Left ventricle myocardium superior (tissue), 1 donor: ENCODE measurements at places on chromosomes 7 and 10. TPM values are rescaled to one million over a fixed set of nuclear protein-coding genes. Genes with fewer than 3 reads are reported as not detected.

DNA sequence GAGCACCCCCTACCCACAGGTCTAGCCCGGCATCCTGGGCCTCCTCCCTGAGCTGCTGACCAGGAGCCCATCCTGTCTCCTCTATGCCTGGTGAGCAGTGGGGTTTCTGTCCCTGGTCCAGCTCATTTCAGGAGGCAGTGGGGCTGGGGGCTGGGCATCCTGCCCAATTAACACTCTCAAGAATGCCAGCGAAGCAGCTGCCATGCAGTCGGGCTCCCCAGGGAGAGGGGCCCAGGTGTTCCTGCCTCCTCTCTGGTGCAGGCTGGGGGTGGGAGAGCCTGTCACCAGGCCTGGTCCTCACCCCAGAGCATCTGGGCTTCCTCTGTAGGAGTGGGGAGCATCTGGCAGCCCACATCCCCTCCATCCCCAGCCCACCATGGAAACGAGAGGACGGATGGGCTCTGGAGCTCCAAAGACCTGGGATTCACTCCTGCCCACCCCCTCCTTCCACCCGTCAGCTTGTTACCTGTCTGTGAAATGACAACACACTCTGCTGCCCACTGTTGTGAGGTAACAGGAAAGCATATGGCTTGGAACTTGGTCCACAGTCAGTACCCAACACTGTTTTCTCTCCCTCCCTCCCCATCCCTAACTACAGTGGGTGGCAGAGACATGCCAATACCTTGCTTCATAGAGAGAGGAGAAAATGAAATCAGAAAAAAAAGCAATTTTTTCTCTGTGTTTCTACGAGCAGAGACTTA lies 69.1 kb downstream of the SLIT1 start:
- DNase-seq, result no peak

- no peak for DNase-seq
These were observed 56.7 kb downstream of the MTPN start for GRCh38 chr7:135920478-135920877.

DNA sequence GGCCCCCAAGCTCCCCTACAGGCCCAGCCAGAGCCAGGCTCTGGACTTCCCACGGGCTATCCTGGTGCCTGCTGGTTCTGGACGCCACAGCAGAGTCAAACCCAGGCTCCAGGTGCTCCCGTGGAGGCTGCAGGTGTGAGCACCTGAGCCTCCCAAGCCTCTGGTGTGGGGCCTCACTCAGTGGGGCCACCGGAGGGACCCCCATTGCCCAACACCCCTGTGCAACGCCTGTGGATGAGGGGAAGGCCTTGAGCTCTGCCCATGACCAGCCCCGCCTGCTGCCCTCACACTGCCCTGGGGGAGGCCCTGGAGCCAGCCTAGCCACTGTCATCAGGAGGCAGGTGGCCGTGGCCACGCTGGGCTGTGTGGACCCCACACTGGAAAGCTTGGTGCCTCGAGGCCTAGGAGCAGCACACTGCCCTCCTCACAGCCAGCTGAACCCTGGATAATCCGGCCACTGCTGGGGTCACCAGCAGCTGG lies 229.3 kb downstream of the MAD1L1 start:
- no peak for DNase-seq

- no peak for DNase-seq
These were observed 12.9 kb downstream of the GRM8 start for GRCh38 chr7:127239814-127240213.

DNA sequence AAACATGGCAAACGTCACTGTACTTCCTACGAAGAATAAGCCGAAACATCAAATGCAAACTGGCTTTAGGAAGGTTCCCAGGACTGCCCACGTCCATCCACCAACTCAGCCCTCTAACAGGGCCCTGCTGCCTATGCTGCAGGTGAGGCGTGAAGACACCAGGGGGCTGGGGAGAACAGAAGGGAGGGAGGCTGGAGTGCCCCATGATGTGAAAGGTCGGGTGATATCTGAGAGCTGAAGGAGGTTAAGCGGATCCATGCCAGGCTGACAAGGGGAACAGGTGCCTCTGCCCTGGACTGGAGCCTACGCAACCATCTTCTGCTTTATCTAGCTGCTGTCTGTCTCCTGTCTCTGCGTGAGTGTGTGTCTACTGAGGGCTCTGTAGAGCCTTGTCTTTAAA lies 40.2 kb upstream of the ATP6V0A4 start:
- no peak for DNase-seq

- DNase-seq, result no peak
These were observed 321.2 kb downstream of the DNAJB6 start for GRCh38 chr7:157657741-157658740.

DNA sequence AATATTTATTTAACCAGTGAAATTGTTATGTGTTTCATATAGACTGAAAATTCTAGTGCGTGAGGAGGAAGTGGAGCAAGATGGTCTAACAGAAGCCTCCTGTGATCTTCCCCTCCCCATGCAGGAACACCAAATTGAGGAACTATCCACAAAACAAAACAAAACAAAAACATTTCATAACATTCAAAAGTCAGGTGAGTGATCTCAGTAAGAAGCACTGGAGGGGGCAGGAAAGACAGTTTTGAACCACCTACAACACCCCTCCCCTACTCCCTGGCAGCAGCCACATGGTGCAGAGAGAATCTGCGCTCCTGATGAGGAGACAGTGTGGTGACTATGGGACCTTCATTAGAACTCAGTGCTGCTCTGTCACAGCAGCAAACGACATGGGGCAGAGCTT lies 221.9 kb upstream of the SEMA3C start:
- DNase-seq, result no peak

- DNase-seq, result no peak
These were observed 37.0 kb downstream of the EPDR1 start for GRCh38 chr7:37957221-37957970.

GRCh38 chr7:151775547-151776443 lies 101.1 kb downstream of the PRKAG2 start:
- no peak for DNase-seq

DNA sequence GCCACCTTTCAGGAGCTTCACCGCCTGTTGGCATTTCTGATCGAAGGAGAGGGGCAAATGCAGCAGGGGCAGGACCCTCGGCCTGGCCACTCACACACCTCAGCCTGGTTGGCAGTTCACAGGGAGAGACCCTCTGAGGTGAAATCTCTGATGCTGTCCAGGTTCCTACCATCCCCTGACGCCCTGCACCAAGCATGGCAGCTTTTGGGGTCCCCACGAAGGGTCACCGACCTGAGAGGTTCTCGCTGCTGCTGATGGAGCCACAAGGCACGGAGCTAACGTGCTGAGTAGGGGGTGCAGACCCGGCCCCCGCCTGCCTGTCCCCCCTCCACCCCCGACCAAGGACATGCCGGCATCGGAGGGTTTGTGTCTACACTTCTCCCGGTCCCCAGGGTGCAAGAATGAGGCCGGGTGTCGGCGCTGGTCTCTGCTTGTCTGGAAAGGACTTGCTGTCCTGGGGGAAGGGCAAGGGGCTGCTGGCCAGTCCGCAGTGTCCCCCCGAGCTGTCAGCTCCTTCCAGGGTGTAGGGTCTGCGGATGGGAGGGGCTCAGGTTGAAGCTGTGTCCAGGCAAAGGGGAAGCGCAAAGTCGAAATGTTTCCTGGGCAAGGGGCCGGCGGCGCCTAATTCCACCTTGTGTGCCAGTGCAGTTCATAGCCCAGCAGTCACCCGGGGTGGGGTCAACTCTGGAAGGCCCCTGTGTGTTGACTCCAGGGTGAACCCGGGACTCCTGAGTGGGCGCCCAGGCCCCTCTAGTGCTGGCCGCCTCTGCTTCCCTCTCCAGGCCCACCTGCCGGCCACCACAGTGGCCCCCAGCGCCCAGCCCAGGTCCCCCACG lies 132.6 kb downstream of the DNAJB6 start:
- no peak for DNase-seq

DNA sequence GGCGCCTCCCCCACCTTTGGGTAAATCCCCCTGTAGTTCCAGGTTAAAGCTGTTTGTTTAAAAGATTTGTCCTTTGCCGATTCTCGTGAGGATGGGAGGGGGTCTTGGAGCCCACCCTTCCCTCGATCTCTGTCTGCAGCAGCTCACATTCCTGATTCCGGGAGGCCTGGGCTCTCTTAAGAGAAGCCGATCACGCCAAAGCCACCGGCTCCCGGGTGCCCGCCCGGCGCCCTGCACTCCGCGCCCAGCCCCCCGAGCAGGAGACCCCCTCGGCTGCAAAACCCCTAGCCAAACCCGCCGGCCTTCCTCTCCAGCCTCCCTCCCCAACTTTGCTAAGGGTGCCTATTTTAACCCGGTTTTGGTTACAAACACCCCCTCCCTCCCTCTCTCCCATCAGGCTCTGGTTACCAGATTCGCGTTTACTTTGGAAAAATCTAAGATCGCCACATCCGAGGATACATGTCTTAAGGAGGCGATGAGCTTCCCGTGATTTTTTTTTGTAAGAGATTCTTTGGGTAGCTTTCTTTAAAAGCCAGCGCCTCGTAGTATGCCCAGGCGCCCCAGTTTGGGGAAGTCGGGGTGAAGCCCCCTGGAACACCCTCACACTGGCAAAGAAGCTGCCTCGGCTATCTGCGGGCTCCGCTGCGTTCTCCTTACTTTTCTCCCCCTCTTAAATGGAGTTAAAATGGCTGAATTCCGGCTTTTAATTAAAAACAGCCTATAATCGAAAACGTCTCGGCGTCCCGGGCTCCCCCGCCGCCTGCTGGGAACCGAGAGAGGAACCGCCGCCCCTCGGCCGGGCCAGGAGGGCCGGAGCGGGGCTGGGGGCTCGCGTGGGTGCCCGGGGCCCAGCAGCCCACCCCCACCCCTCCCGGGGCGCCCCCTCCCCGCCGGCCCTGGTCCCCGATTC lies 983 bp downstream of the TNRC18 start:
- peak; percentile 59 for DNase-seq

DNA sequence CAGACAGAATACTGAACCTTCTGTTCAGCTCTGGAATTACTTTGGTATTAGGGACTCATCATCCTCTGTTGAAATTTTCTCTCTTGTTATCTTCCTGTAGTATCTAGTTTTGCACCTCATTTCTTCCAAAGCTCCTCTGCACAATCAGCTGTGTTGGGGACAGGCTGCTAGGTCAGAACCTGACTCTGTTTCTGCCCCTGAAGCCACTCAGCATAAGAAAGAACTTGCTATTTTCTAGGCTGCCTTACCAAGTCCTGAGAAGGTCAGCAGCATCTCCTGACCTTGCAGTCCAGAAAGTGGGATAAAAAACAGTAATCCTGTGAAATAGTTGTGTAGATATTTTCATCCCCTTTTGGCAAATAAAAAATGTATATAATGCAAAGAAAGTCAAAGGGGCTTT lies 862.6 kb downstream of the SORCS3 start:
- DNase-seq, result no peak

- DNase-seq, result peak; percentile 86
These were observed 64.3 kb downstream of the PDGFA start for GRCh38 chr7:455110-455928.

DNA sequence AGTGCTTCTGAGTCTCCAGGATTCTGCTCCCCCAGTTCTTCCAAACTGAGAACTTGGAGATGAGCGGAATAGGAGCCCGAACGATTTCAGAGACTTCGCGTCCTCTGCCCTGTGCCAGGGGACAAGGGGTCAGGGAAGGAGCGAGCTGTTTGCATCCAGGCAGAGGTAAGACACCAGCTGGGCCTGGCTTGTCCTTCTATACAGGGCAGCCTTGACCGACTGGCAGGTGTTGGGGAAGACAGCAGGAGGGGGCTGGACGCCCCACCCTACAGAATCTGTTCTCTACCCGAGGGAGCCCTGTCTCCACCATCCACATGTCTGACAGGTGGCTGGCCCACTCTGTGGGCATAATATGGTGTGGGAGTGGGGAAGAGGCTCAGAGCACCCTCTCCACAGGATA lies 7.1 kb downstream of the SPOCK2 start:
- no peak for DNase-seq

- no peak for DNase-seq
These were observed 9.1 kb upstream of the SCART1 start for GRCh38 chr10:133444342-133445267.

DNA sequence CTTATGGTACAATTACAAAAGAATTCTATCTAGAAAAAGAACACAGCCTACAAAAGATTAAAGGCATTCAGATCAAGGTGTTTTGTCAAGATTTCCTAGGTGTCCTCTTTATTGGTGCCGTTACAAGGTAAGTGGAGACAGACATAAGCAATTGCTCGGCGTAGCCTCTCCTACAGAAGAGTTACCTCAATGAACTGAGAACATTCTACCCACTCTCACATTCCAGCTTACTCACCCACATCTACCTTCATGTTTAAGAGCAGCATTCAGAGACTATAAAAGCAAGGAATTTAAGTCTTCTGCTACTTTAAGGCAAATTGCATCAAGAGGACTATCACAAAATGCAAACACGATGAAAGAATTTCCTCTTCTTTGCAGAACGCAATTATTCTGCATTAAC lies 29.5 kb downstream of the MPP7 start:
- DNase-seq, result no peak

GRCh38 chr7:120805636-120806388 lies 52.1 kb downstream of the TSPAN12 start:
- DNase-seq, result no peak

GRCh38 chr10:91299999-91300575 lies 79.6 kb downstream of the PCGF5 start:
- no peak for DNase-seq

- no peak for DNase-seq
These were observed 10.4 kb upstream of the ZNF485 start for GRCh38 chr10:43595739-43596298.

- DNase-seq, result peak; percentile 43
These were observed 27.8 kb downstream of the MRC1 start for GRCh38 chr10:17836942-17837341.

- DNase-seq, result no peak
These were observed 297.8 kb downstream of the WDR11 start for GRCh38 chr10:121148921-121149320.

DNA sequence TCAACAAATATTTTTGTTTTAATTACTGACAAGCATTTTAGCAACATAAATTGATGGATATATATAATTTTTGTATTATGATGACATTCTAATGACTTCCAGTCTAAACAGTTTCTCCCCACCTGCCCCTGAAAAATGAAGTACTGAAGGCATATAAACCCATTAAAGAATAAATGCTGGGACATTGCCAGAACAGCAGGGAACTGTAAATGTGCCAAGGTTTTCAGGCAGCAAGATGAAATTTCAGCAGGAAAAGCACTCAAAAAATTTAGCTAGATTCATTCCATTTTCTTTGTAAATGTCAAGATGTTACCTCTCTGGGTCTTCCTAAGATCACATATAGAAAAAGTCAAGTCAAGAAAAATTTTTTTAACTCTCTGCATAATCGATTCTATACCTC lies 11.0 kb upstream of the TLL2 start:
- DNase-seq, result no peak

The AKR1C8 gene
- total RNA-seq, result 0.25 TPM

The SMKR1 gene
- not detected for total RNA-seq

The ANKRD22 gene
- not detected for total RNA-seq

The GSTK1 gene
- 303 TPM for total RNA-seq

The NPFFR1 gene
- 0.02 TPM for total RNA-seq

The DTX2 gene
- total RNA-seq, result 9.3 TPM

The SRRM3 gene
- 17.2 TPM for total RNA-seq

The RGS10 gene
- 7.0 TPM for total RNA-seq

The RSPH10B2 gene
- not detected for total RNA-seq

The EN2 gene
- total RNA-seq, result not detected

The HTR5A gene
- not detected for total RNA-seq

The HABP2 gene
- not detected for total RNA-seq

The NPTX2 gene
- 2.1 TPM for total RNA-seq
